ENCODE measurements at places on chromosomes 4 and X.

GRCh38 chr4:127501103-127501502 is 131.7 kb upstream of the INTU start:
- DNase-seq, result no peak

DNA sequence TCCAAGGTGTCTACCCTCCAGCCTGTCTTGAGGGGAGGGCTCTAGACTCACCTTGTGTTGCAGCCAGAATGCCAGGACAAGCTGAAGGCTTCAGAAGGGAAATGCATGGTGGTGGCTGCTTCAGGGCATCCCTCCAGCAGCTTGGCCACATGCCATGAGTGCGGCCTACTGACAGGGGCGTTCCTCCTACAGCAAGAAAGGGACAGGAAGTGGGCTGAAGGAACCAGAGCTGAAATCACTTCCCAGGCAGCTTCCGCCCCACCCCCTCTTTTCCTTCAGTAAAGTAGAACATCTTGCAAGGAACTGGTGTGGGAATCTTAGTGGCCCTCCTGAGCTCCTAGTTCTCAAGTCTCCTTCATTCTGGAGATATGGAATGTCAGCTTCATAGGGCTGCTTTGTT is 167.5 kb upstream of the DGKK start:
- DNase-seq, result no peak

DNA sequence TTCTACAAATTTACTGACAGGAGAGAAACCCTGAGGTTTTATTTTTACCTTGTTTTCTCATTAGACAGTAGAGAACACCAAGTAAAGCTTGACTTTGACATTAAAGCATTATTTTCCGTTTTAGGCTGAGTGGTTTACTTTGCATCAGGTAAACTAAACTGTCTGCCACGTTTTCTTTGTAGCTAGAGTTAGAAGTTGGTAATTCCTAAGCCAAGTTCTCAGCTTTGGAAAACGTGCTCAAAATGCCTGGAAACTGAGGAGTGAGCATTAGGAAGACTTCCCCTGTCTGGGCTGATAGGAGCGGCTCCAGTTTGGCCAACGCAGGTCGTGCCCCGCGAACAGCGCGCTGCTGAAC is 819 bp downstream of the PDLIM3 start:
- no peak for DNase-seq

DNA sequence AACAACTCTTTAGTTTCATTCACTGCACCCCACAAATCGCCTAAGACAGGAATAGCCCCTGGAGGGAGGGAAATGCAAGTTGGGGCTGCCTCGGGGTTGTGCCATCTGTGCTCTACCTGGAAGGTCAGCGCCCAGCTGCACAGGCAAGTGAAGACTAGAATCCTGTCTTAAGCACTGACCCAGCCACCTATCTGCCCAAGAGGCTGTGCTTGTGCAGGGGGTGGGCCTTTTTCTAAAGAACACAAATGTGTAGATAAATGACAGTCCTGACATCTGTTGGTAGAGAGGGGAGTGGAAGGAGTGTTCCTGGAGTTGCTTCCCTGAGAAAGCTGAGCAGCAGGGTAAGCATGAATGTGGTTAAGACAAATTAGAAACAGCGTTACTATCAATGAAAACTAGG is 15.7 kb downstream of the ZNF518B start:
- DNase-seq, result no peak

- no peak for DNase-seq
Observed at GRCh38 chrX:2766906-2767305, 15.1 kb downstream of the XG start.

GRCh38 chr4:120918788-120919187 is 3.7 kb downstream of the PRDM5 start:
- DNase-seq, result peak; percentile 77

GRCh38 chr4:177483760-177484159 is 41.5 kb upstream of the AGA start:
- no peak for DNase-seq

- DNase-seq, result no peak
Observed at GRCh38 chr4:109989618-109990017, 76.9 kb downstream of the EGF start.

GRCh38 chr4:169399976-169400767 is 129.4 kb upstream of the SH3RF1 start:
- DNase-seq, result no peak

- no peak for DNase-seq
Observed at GRCh38 chr4:147539959-147540358, 59.1 kb downstream of the EDNRA start.

GRCh38 chr4:183342541-183343533 is 20.6 kb upstream of the CLDN24 start:
- DNase-seq, result peak; percentile 76

DNA sequence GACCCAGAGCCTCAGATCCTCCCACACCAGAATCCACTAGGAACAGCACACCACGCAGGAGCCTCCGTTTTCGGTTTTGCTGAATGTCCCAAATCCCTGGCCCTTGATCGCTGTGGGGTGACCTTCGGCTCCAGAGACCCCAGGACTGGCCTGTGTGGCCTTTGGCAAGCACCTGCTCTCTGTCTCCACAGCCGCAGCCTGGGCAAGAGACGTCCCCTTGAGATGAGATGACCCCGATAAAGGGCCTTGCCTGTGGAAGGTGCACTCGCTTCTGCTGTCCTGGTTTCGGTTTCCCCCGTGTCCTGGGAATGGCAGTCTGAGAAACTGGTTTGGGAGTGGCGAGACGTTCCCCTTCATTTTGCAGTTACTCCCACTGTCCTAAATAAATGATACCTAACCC is 9.6 kb downstream of the PSAPL1 start:
- peak; percentile 72 for DNase-seq
